ENCODE measurements at places on chromosomes 7 and 10. TPM values are rescaled to one million over a fixed set of nuclear protein-coding genes. Genes with fewer than 3 reads are reported as not detected.
A peak's percentile ranks its signal among the peaks of the same experiment; 100 is the strongest.

The KIF11 gene
- 70.8 TPM for total RNA-seq

DNA sequence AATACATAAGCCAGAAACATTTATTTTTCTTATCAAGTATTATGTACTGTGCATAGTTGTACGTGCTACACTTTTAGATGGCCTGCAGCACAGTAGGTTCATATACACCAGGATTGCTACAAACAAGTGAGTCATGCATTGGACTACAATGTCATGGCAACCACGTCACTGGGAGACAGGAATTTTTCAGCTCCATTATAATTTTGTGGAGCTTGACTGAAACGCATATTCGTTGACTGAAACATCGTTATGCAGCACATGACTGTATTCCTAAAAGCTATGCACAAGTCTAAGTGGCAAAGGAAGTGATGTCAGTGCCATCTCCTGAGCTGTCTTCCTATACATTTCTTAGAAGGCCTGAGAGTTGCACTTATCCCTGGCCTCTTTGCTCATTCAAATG is 871.8 kb downstream of the IPMK start:
- DNase-seq, result no peak
- H3K27me3 ChIP-seq, result no peaks in the 10 kb centered on the region
- no peak overlapping the region for H3K27ac ChIP-seq
- no peaks in the 10 kb centered on the region for H3K36me3 ChIP-seq

GRCh38 chr10:48879451-48879850 is 60.2 kb downstream of the LRRC18 start:
- H3K27me3 ChIP-seq, result peaks cover 4% of the 10 kb centered on the region
- no peaks in the 10 kb centered on the region for H3K36me3 ChIP-seq
- H3K4me3 ChIP-seq, result no peak overlapping the region

GRCh38 chr10:44864637-44865288 is 46.4 kb upstream of the TMEM72 start:
- no peaks in the 10 kb centered on the region for H3K36me3 ChIP-seq
- H3K27me3 ChIP-seq, result peaks cover 24% of the 10 kb centered on the region
- peaks cover 35% of the 10 kb centered on the region for H3K4me1 ChIP-seq
- H3K4me3 ChIP-seq, result peak overlapping the region; percentile 86
- H3K27ac ChIP-seq, result peak overlapping the region; percentile 99

- no peak for DNase-seq
- no peaks in the 10 kb centered on the region for H3K27me3 ChIP-seq
- no peaks in the 10 kb centered on the region for H3K36me3 ChIP-seq
- H3K4me3 ChIP-seq, result no peak overlapping the region
These were observed 35.7 kb upstream of the UNC5B start for GRCh38 chr10:71176661-71177060.

DNA sequence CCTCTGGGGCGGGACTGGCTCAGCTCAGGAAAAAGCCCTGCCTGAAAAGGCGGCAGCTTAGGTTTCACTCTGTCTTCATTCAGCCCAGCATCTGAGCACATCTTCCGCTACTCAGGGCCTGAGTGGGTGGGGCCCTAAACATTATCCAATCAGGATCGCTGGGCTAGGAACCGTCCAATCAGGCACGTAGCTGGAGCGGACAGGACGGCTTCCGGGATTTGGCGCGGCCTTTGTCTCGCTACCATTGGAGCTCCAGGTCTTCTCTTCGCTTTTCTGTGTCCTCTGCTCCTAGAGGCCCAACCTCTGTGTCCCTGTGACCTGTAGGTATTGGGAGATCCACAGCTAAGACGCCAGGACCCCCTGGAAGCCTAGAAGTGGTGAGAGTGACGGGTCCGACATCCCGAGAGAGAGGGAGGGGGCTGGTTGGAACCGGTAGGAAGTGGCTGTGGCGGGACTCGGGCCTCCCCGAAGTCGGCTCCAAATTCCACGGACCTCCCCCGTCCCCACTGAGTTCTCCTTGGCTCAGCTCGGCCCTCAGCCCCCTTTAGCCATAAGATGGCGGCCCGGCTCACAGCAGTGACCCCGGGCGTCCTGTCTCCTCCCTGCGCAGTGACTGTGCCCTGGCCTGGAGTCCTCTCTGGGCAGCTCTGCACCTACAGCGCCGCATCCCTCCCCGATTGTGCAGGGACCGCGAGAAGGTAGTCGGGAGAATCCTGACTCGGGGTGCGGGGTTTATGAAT is 99.1 kb downstream of the ZNF680 start:
- H3K4me3 ChIP-seq, result no peak overlapping the region
- H3K4me1 ChIP-seq, result no peaks in the 10 kb centered on the region
- no peak for DNase-seq
- H3K36me3 ChIP-seq, result no peaks in the 10 kb centered on the region
- H3K27me3 ChIP-seq, result no peaks in the 10 kb centered on the region

- H3K36me3 ChIP-seq, result no peaks in the 10 kb centered on the region
- peaks cover 9% of the 10 kb centered on the region for H3K27me3 ChIP-seq
- H3K4me1 ChIP-seq, result no peaks in the 10 kb centered on the region
- no peak overlapping the region for H3K4me3 ChIP-seq
- DNase-seq, result no peak
These were observed 43.7 kb downstream of the CH25H start for GRCh38 chr10:89163265-89163995.

- H3K27ac ChIP-seq, result no peak overlapping the region
- no peaks in the 10 kb centered on the region for H3K36me3 ChIP-seq
- H3K27me3 ChIP-seq, result no peaks in the 10 kb centered on the region
- peaks cover 15% of the 10 kb centered on the region for H3K4me1 ChIP-seq
- DNase-seq, result no peak
- H3K4me3 ChIP-seq, result no peak overlapping the region
These were observed 586.6 kb downstream of the GALNT17 start for GRCh38 chr7:71718563-71718962.

- H3K27ac ChIP-seq, result no peak overlapping the region
- no peaks in the 10 kb centered on the region for H3K27me3 ChIP-seq
- no peaks in the 10 kb centered on the region for H3K36me3 ChIP-seq
These were observed 37.8 kb downstream of the PTPRN2 start for GRCh38 chr7:158549616-158550393.

- H3K27ac ChIP-seq, result no peak overlapping the region
- no peak overlapping the region for H3K4me3 ChIP-seq
- no peaks in the 10 kb centered on the region for H3K36me3 ChIP-seq
- H3K27me3 ChIP-seq, result no peaks in the 10 kb centered on the region
- DNase-seq, result no peak
These were observed 173.9 kb downstream of the ELFN1 start for GRCh38 chr7:1843921-1844335.

- H3K4me1 ChIP-seq, result no peaks in the 10 kb centered on the region
- no peaks in the 10 kb centered on the region for H3K27me3 ChIP-seq
- peaks cover 4% of the 10 kb centered on the region for H3K36me3 ChIP-seq
- no peak overlapping the region for H3K4me3 ChIP-seq
- DNase-seq, result no peak
These were observed 228.7 kb downstream of the CHRM2 start for GRCh38 chr7:137097111-137097510.
